ENCODE measurements at places on chromosomes 4 and X.

- no peak for DNase-seq
These were observed 76.7 kb upstream of the FAM9C start for GRCh38 chrX:13121020-13121555.

DNA sequence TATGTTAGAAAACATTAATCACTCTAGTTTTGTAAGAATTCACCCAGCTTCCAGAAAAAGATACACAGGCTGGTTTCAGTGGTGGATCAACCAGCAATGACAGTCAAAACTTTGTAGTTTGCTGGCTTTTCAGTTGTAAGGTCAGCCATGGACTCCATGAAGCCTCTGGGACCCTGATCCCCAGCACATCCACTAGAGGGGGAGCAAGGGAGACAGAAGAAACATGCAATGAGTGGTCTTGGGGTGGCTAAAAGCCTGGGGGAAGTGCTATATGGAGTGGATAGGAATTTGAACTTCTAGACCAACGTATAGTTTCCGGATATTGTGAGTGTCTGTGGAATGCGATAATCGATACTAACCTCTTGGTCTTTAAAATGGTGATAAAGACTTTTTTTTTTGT is 72.7 kb downstream of the AFF2 start:
- no peak for DNase-seq

DNA sequence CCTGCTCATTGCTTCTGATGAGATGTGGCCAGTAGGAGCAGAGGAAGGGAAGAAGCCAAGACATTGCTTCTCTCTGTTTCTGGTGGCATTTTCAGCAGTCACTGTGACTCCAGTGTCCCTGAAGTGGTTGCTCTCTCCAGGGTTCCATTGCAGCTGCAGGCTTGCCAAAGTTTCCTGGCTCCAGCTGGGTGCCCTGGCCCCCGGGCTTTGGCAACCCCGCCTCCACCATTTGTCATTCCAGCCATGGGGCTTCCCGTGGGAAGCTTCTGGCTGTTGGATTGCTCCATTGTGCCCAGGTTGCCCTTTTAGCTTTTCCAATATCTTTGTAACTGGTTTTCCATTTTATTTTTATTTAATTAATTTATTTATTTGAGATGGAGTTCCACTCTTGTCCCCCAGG is 12.7 kb downstream of the FGFBP1 start:
- no peak for DNase-seq

- no peak for DNase-seq
These were observed 4.7 kb upstream of the GPR143 start for GRCh38 chrX:9770319-9770718.

- no peak for DNase-seq
These were observed 70.1 kb downstream of the TMEM47 start for GRCh38 chrX:34586936-34587335.

GRCh38 chrX:133391111-133391510 is 24.2 kb downstream of the GPC4 start:
- DNase-seq = no peak
